ENCODE measurements at places on chromosomes 12 and 14. TPM values are rescaled to one million over a fixed set of nuclear protein-coding genes. Genes with fewer than 3 reads are reported as not detected.

PAPLN gene
- 5.2 TPM for total RNA-seq

UNC79 gene
- total RNA-seq: not detected

CLEC4E gene
- not detected for total RNA-seq

BATF gene
- not detected for total RNA-seq

TAMALIN gene
- 3.0 TPM for total RNA-seq

ZNF140 gene
- 8.2 TPM for total RNA-seq

All from myometrial cell (primary cell).